ENCODE measurements at places on chromosomes 16 and 17. TPM values are rescaled to one million over a fixed set of nuclear protein-coding genes. Genes with fewer than 3 reads are reported as not detected.

The MARCHF10 gene
- total RNA-seq = not detected

The ADAMTS18 gene
- total RNA-seq = not detected

The WNT3 gene
- 0.19 TPM for total RNA-seq

The MARVELD3 gene
- total RNA-seq = 9.2 TPM

The WSB1 gene
- 19.6 TPM for total RNA-seq

The NSF gene
- total RNA-seq = 11.0 TPM

The RAB37 gene
- not detected for total RNA-seq

The TMC5 gene
- not detected for total RNA-seq

The DPEP1 gene
- not detected for total RNA-seq

The PKMYT1 gene
- 86.7 TPM for total RNA-seq

The KRT24 gene
- not detected for total RNA-seq

The CD300A gene
- total RNA-seq = not detected

The GPR179 gene
- total RNA-seq = not detected

The CLEC3A gene
- total RNA-seq = not detected

The UNC13D gene
- total RNA-seq = 1.2 TPM

The PIP4K2B gene
- total RNA-seq = 35.5 TPM

The OR1F1 gene
- total RNA-seq = not detected

The MPV17L gene
- 1.5 TPM for total RNA-seq

The TLCD1 gene
- total RNA-seq = 20.7 TPM

The LDHD gene
- total RNA-seq = 0.53 TPM

The RNF222 gene
- total RNA-seq = 0.04 TPM

The CCL4 gene
- not detected for total RNA-seq

The FA2H gene
- not detected for total RNA-seq

The HSPB9 gene
- total RNA-seq = not detected
